ENCODE measurements at places on chromosomes 3 and 15.

DNA sequence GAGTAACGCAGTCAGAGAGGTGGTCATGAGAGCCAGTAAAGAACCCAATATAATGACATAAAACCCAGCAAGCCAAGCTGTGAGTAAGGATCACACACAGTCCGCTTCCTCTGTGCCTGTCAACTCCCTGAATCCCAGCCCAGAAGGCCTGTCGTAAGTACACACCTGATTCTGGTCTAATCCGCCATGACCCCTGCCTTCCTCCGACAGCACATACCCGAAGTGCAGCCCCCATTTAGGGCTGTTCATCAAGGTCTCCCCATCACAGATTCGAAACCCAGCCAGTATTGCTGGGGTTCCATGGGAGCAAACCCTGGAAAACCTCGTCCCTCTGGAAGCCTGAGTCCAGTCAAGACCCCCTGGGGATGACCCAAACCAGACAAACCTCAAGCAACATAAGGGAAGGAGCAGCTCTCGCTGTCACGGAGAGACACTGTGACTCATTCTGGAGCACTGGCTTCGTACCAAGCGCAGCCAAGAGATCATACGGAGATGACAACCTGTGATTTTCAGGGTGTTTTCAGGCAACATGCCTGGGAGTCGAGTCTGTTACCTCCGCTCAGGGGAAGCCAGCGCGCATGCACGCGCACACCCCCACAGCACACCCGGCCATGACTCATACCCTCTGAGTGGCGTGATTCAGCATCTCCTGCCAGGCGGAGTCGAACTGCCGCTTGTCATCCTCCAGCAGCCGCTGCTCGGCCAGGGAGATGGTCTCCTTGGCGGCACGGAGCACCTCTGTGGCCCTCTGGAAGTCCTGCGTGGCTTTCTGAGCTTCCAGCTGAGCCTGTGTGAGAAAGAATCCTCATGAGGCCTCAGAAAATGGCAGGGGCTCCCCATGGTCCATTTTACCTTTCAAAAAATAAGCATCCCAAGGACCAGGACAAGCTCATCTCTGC, 63.0 kb downstream of the SH3BP5 start:
- peak; percentile 85 for DNase-seq

DNA sequence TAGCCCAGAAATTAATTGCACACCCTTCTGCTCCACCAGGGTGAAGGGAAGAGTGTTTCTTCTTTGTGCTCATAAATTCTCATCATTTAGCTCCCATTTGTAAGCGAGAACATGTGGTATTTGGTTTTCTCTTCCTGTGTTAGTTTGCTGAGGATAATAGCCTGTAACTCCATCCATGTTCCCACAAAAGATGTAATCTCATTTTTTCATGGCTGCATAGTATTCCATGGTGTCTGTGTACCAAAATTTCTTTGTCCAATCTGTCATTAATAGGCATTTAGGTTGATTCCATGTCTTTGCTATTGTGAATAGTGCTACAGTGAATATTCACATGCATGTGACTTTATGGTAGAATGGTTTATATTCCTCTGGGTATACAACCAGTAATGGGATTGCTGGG, 86.8 kb downstream of the DTWD1 start:
- DNase-seq: no peak

GRCh38 chr15:40088929-40089755, 19.5 kb downstream of the BMF start:
- no peak for DNase-seq

DNA sequence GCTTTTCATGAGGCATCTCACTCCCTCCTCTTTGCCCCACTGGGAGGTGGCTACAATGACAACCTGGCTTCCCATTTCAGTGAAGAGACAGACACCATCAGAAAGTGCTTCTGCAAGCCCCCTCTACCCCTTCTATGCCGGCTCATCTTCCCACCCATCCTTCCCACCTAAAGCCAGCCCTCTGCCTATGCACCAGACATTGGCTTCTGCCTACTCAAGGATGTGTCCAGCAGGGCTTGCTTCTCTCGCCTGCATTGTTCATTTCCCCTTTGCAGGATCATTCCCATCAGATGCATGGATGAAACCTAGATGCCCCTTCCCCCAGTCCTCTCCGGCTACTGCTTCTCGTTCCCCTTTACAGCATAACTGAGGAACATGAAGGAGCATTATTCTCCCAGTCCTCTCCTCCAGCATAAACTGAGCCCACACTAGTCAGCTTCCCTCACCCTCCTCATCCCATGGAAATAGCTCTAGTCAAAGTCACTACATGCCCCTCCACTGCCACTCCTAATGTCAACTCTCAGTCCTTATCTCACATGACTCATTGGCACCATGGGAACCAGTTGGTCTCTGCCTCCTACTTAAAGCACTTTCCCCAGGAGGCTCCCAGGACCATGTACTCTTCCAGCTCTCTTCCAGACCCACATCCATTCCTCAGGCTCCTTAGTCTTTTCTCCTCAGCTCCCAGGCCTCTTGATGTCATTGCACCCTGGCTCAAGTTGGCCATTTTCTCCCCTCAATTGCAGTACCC, 47.9 kb downstream of the TM2D3 start:
- no peak for DNase-seq

DNA sequence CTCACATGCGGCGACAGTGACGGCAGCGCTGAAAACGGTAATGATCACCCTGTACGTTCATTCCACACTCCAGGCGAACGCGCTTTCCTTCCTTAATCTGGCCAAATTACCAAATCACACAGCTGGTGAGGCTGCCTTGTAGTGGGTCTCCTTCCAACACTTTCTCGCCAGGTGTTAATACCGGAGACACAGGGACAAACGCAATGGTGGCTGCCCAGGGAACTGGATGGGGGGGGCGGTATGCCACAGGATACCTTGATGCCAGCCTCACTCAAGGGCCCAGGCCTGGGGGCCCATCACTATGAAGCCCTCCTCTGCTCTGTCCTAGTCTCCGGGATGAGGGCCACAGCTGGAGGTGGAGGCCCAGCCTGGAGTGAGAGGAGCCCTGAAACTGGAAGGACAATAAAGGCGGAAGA, 1.4 kb upstream of the CAMK2N2 start:
- DNase-seq: no peak

GRCh38 chr15:74421302-74422245, 12.2 kb downstream of the SEMA7A start:
- no peak for DNase-seq

- no peak for DNase-seq
Measured at GRCh38 chr3:162546910-162547309, 1050.3 kb downstream of the OTOL1 start.

- DNase-seq: no peak
Measured at GRCh38 chr3:49460188-49460890, 9.7 kb upstream of the DAG1 start.

DNA sequence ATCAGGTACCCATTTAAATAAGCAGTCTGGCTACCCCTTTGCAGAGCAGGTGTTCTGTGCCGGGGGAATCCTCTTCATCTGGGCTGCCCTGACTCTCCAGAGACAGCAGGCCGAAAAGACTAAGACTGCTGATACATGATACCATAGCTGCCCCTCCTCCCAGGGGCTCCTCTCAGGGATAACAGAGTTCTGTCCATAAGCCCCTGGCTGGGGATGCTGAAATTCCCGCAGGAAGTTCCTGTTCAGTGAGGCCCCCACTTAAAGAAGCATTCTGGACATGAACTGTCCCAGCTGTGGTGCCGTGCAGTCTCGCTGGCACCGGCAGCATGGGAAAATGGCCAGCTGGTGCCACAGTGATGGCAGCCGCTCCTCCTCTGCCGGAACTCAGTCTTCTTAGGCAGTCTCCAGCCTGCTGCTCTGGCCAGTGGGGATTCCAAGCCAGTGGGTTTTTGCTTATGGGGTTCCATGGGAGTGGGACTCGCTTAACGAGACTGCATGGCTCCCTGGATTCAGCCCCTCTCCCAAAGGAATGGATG, 1026.2 kb downstream of the NAALADL2 start:
- DNase-seq: no peak

Measured in GM13976 (cell line).